ENCODE measurements at places on chromosomes 7 and 10.

- DNase-seq, result no peak
Measured at GRCh38 chr7:95874541-95875265, 102.3 kb downstream of the DYNC1I1 start.

DNA sequence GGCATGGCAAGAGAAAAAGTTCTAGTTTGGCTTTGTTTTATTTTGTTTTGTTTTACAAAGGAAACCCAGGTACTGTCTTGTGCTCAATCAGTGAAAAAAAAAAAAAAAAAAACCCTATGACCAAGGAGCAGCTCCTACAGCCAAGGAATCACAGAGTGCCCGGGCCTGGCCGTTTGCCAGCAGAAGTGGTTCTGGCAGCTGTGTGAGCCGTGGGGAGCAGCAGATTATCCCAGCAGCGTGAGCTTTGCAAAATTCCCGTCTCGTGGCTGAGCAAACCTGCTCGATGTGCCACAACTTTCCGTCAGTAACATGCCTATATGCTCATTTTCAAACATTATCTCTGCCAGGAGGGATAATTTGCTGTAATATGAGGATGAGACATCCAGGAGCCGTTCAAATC lies 293.7 kb downstream of the POU6F2 start:
- peak; percentile 49 for DNase-seq

GRCh38 chr7:155792999-155793560 lies 19.2 kb downstream of the SHH start:
- DNase-seq, result no peak

DNA sequence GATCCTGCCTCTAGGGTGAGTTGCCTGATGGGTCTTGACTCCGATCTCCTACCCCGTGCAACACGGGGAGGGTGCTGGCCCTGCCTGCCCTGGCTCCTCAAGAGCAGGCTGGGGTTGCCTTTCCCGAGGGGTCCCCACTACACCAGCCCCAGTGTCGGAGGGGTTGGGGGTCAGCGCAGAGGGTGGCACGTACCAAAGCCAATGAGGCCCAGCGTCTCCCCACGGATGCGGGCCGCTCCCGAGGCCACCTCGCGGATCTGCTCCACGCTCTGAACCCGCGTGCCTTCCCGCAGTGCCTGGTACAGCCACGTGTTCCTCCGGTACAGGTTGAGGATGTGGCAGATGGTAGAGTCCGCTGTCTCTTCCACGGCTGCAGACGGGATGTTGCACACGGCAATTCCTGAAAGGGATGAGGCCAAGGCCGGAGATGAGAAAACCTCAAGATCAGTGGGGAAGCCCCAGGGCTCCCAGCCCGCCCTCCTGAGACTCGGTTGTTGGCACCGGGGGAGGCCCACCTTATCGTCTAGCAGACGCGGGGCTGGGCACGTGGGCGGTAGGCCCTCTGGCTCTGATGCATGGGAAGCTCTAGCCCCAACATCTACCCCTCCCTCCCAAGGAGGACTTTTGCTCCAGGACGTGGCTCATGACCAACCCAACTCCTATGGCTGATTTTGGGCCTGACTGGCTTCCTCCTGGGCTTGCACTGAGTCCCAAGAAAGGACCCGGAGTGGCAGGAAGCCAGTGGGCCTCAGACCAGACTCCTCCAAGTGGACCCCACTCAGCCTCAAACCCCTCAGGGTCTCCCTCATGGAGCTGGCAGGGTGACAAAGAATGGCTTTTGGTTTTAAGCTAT lies 56.1 kb downstream of the ZRANB1 start:
- DNase-seq, result no peak

GRCh38 chr7:44261240-44261639 lies 60.5 kb downstream of the YKT6 start:
- DNase-seq, result no peak

DNA sequence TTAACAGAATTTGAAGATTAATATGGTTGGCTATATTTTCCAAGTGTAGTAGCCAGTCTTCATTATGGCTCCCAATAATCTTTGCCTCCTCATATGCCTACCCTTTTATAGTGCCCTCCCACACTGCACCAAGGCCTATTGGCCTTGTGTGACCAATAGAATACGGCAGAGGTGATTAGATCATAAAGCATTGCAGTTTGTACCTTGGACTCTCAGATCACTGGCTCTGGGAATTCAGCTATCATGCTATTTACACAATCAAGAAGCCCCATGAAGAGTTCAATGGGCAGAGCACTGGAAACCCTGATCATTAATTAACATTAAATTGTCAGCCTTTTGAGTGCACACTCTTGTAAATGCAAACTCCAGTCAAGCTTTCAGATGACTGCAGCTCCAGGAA lies 154.5 kb upstream of the MAGI2 start:
- no peak for DNase-seq

DNA sequence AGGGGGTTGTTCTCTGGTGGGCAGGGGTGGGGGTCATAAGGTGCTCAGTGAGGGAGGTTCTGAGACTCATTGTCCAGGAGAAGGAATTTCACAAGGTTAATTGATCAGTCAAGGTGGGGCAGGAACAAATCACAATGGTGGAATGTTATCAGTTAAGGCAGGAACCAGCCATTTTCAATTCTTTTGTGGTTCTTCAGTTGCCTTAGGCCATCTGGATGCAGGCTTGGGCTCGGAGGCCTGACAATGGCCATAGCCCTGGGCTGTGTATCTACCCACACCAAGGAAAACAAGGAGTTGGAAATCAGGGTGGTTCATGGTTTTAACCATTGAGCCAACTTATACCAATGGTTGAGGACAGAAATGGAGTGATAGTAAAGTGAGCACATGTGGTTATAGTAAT lies 1221.8 kb downstream of the TYW1 start:
- no peak for DNase-seq
